Breast epithelium (tissue), 4 donors: ENCODE measurements at places on chromosomes 13 and 19.

DNA sequence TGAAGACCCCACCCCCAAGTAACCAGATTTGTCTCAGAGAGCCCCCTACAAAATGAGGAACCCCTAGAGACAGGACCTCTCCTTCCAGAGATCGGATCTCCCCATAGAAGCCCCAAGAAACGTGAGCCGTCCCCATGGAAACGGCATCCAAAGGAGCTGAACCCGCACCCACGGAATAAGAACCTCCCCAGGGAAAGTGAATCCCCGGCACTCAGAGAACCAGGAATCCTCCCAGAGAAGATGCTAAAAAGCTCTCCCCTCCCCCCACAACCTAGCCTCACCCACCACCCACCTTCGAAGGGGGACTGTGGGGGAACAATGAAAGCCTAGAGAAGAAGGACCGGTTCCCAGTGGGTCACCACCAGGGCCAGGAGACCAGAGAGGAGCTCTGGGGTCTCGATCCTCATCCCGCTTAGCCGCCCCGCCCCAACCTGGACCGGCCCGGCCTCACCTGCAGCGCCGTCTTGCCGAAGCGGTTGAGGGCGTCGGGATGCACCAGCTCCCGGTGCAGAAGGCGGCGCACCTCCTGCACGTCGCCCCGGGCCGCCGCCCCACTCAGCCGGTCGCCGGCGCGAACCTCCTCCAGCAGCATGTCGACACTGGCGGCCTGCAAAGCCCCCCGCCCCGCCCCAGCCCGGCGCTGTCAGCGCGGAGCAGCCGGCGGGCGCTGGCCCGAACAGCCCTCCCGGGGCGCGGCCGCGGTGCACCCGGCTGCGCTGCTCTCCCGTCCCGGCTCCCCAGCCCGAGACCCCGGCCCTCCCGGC lies 535 bp downstream of the CDKN2D start:
- DNase-seq, result peak; percentile 63

DNA sequence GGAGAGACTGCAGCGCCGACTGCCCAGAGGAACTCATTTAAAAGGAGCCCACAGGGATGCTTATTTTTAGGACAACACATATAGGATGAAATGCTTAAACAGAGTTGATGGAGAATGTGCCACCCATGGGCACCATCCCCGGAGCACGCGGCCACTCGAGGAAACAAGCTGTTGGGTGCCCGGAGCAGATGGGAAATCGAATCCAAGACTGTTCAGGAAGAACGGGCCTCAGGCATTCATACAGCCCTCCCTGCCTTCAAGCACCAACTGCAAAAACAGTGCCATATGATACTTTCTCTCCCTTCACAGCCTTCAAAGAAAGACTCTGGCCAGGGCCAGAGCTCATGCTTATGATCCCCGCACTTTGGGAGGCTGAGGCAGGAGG lies 40.2 kb downstream of the RAB20 start:
- DNase-seq, result no peak

DNA sequence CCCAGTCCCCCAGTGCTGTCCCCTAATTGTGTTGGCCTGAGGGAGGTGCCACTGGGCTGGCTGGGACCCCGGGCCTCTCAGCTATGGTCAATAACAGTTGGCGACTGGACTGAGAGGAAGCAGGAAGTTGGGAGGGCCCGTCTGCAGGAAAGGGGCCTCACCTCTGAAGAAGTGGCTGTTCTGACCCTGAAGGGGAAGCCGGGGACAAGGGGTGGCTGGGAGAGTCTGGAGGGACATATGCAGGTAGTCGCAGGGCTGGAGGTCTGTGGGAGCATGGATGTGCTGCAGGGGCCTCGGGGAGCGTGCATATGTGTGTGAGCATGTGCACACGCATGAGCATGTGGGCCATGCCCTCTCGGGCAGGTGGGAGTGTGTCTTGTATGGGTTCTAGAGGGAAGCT lies 5.9 kb downstream of the PKN1 start:
- DNase-seq, result no peak

GRCh38 chr13:99350191-99350590 lies 43.0 kb upstream of the GPR183 start:
- DNase-seq, result no peak

DNA sequence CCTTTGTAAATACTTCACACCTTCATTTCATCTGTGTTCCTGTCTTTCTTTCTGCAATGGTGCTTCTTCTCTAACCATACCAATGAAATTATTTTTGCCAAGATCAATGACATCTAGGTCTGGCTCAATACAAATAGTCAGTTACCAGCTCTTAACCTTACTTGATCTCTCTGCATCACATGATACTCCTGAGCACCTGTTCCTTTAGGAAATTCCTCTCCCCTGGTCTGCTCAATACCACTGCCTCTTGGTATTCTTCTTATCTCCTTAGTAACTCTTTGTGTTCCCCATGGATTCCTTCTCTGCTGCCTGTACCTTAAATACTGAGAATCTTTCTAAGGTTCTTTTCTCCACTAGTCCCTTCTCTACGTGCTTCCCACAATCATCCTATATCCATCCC lies 25.9 kb downstream of the SOHLH2 start:
- DNase-seq, result no peak

- DNase-seq, result no peak
These were observed 1.4 kb downstream of the RETN start for GRCh38 chr19:7670150-7670783.

DNA sequence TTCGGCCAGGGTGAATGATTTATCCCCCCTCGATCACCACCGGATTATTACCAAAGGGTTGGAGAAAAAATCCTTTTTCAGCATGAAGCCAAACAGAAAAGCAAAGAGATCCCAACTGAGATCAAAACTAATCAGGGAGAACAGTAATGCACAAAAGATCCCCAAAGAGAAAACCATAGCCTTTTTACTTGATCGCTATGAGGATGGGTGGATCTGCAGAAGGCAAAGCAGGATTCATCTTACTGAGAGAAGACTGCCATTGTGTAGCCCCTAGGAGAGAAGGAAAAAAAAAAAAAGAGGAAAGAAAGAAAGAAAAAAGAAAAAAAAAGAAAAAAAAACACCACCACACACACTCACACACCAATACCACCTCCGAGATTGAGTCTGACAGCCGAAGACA lies at the start of gene FGF14:
Gene FGF14, minus strand, starts transcription at position 283 of the 400 bp plus-strand sequence.
- DNase-seq, result no peak

DNA sequence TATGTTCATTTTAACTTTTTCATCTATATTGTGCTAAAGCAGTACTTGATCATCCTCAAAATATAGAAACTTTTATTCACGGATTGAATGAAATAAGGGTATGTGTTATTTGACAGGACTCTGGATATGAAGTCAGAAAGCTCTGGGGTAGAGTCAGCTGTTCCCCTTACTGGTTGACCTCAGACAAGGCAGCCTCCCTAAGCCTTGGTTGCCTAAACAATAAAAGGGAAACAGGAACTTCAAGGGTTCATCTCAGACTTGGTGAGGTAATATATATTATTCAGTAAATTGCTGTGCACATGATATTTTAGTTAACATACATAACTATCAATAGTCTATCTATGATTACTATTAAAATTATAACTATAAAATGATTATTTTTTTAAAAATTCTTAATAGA lies 13.6 kb downstream of the POLR1D start:
- DNase-seq, result no peak

DNA sequence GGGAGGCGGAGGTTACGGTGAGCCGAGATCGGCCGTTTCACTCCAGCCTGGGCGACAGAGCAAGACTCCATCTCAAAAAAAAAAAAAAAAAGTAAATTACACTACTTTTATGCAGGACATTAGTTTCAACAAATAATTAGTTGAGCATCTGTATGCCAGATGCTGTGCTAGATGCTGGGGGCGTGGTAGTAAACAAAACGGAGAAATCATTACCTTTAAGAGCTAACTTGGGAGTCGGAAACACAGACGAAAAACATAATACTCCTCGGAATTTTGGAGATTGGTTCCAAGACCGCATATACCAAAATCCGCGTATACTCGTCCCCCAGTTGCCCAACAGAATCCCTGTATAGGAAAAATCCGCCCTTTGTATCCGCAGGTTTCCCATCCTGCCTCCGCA lies 1.3 kb upstream of the DUS3L start:
- no peak for DNase-seq

- no peak for DNase-seq
These were observed 2.4 kb downstream of the ZNF85 start for GRCh38 chr19:20925481-20925880.

DNA sequence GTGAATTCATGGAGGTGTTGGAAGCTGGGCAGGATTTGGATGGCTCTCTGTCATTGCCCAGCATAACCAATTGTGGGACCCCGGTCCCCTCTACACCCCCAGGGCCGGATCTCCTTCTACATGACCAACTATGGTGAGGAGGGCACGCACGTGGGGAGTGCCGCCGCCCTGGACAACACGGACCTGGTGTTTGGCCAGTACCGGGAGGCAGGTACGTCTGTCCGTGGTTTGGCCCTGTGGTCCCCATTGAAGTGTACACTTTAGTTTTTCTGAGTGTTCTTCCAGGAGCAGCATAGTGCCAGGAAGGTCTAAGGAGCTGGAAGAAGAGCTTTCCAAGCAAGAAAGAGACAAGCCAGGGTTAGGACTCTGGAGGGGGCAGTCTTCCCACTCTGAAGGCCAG lies 13.2 kb downstream of the B3GNT8 start:
- no peak for DNase-seq

- DNase-seq, result no peak
These were observed 65.4 kb upstream of the ARGLU1 start for GRCh38 chr13:106633321-106633720.

- DNase-seq, result no peak
These were observed 904.2 kb upstream of the MIR17HG start for GRCh38 chr13:90443268-90443667.

GRCh38 chr13:45310341-45311131 lies 30.4 kb downstream of the TPT1 start:
- DNase-seq, result no peak
